ENCODE measurements at places on chromosomes 2 and 18.
A peak's percentile ranks its signal among the peaks of the same experiment; 100 is the strongest.

GRCh38 chr2:100976645-100977391 lies 25.3 kb upstream of the RPL31 start:
- DNase-seq, result no peak

DNA sequence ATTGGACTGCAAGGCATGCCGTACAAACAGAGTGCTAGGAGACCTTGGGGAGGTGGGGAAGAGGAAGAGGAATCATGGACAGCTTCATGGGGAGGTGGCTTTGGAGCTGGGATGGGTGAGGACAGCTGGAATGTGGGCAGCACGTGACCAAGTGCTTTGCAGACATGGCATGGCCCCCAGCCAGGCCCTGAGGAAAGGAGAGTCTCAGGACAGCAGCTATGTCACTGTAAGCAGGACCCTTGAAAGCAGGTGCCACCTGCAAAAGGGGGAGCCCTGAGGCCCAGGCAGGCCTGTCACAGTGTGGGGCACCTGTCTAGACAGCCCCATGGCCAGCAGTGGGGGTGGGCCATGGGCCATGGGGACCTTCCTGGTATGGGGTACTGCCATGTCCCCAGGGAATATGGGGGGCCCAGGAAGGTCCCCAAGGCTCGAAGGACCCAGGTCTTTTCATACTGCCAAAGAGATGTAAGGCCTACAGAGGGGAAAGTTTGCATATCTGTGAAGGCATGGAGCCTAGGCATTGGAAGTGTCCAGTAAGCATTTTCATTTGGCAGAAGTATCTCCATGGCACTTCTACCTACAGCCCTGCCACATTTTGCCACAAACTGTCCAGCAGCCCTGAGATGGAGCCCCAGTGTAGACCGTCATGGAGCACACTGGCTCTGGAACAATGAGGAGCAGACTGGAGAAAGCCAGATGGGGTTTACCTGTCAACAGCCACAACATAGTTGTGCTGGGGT lies 9.9 kb downstream of the PAX8 start:
- no peak for DNase-seq

DNA sequence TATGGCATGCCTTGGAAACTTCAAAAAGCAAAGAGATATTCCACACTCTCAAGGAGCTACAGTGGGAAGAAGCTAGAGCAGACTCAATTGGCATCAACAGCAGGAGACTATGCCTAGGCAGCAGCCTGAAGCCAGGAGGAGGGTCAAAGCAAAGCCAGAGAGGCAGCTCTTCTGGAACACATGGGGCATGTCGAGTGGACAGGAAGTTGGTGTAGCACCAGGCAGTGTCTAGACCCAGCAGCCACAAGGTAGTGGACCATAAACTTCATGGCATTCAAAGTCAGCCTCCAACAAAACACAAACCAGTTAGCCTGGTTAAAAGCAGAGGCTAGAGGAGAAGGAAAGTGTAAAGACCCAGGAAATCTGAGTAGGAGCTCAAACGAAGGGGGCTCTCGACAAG lies 311.2 kb upstream of the PKDCC start:
- DNase-seq, result no peak

- DNase-seq, result no peak
Measured at GRCh38 chr2:111143843-111144198, 23.1 kb downstream of the BCL2L11 start.

GRCh38 chr2:123468071-123468470 lies 557.0 kb upstream of the CNTNAP5 start:
- no peak for DNase-seq

DNA sequence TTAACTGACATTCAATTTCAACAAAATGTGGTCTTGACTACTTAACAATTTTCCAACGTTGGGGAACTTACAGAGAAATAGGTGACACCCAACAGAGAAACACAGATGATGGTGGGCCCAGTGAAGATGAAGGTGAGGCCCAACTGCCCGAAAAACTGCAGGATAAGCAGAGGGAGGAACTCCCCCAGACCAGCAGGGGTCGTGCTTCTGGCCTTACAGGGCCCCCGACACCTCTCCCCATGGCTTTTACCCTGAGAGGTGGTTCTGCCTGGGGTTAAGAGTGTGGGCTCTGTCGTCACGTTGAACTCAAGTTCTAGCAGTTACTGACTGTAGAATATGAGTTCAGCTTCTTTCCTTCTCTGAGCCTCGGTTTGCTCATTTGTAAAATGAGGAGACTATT lies 119.5 kb upstream of the SMIM21 start:
- no peak for DNase-seq

DNA sequence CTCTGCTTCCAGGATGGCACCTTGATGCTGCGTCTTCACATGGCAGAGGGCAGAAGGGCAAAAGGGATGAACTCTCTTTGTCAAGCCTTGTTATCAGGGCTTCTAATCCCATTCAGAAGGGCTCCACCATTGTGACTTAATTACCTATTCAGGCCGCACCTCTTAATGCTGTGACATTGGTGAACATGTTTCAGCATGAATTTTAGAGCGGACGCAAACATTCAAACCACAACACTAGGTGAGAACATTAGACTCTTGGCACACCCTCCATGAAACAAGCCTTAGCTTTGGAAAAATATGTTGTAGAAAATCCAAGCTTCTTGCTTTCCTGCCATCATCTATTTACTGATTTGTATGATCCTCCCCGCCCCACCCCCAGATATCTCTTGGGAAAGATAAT lies 17.9 kb downstream of the DAW1 start:
- no peak for DNase-seq

DNA sequence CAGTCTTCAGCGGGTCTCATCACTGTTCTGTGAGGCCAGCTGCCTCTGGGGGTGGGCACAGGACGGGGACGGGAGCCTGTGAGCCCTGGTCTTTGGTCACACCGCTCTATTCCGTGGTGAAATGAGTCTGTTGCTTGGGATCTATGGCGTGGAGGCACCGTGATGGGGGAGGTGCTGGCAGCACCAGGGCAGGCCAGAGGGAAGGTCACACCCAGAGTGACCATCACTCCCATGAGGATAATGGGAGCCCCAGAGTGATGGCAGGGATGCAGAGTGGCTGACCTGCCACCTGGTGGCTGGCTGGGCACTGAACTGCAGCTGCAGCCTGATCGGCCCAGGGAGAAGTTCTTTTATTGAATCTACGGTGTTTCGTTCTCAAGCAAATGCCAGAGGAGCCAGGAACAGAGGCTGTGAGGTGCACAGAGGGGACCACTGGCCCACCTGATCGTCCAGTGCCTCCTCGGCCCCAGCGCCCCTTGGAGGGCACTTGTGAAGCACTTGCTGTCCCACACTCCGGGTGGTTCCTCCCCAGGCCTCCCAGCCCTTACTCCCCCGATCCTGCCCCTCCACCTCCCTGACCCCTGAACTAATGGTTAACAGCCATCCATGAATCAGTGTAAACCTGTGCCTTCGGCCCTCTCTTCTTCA lies 17.9 kb downstream of the KCNIP3 start:
- DNase-seq, result no peak

- no peak for DNase-seq
Measured at GRCh38 chr2:204470178-204470620, 75.1 kb upstream of the PARD3B start.

DNA sequence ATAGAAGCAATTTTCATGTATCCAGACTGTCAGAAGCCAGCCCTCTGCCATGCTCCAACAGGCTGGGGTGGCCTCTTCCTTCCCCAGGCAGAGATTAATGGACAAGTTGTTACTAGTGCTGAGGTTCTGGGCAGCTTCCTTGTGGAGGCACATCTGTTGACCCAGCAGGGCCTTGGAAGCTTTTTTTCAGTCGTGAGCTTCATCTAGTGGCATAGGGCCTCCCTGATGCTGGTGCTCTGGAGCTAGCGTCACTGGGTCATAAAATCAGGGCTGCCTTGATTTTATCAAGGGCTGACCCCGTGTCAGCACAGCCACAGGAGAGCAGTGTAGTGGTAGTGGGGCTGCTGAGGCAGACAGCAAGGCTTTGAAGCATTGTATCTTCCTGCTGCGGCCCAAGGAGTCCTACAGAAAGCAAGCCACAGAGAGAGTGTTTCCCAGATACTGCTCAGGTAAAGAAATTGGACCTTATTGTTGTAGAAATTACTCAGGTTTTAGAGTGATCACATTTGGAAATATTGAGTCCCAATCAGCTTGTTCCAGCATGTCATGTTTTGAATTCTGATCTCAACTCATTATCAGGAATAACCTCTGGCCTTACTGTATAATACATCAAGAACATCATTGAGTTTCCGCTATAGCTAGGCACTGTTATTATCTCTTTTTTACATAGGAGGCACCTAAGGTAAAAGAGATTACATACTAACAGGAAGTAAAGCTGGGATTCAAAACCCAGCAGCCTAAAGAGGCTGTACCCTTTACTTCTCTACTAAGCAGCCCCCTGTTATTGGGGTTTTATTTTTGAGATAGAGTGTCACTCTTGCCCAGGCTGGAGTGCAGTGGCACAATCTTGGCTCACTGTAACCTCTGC lies 92.3 kb upstream of the ALPP start:
- DNase-seq, result no peak

DNA sequence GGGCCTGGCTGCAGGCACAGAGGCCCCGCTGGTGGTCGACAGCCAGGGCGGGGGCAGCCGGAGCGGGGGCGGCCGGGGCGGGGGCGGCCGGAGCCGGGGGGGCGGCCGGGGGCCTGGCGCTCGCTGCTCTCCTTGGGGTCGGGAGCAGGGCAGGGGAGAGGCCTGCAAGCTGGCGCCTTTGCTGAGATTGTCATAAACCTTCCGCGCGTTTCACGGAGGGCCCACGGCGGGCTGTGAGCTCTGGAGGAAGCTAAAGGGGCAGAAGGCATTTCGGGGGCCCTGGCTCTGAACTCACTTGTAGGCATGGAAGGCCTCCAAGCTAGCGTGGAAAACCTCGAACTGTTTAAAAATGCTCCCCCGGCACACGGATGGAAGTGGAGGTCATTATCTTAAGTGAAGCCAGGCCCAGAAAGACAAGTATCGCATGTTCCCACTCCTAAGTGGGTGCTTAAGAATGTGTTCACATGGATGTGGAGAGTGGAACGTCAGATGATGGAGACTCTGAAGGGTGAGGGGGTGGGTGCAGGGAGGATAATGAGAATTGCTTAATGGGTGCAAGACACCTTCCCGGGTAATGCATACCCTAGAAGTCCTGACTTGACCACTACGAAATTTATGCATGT lies 629 bp downstream of the PRELID3A start:
- DNase-seq, result no peak

- no peak for DNase-seq
Measured at GRCh38 chr2:170694316-170694715, 20.8 kb upstream of the SP5 start.

DNA sequence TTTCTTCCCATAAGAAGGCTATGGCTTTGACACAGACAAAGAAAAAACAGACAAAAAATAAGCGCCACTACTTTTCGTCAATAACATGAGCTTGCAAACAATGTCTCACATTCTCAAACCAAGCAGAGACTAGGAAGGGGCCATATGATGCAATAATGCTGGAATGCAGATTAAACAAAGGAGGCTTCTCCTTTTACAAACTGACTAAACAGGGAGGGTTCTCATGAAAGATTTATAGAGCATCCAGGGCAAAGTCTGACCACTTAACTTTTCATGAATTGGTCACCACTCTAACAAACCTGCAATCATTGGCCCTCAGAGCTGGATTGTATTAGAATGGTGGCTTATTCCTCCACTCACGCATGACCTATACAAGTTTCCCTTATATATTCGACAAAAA lies 663.3 kb upstream of the CHAC2 start:
- no peak for DNase-seq

GRCh38 chr2:130336877-130337734 lies 5.6 kb upstream of the IMP4 start:
- DNase-seq, result peak; percentile 90

GRCh38 chr18:29644276-29644675 lies 1398.3 kb downstream of the DSC3 start:
- DNase-seq, result no peak

DNA sequence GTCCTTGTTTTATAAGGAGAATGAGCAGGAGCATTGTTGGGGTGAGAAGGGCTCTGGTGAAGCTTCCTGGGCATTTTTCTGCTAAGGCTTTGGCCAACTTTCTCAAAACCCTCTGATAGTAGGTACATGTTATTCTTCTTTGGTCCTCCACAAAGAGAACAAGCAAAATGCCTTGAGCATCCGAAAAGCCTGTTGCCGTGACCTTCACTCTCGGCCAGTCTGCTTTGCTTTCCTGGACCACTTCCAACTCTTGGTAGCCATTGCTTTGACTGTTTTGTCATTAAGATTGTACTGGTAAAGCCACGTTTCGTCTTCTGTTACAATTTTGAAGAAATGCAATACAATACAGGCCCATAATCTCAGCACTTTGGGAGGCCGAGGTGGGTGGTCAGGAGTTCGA lies 27.4 kb upstream of the ALLC start:
- DNase-seq, result no peak

- no peak for DNase-seq
Measured at GRCh38 chr2:75728614-75729419, 18.1 kb upstream of the GCFC2 start.

Data from dermis microvascular lymphatic vessel endothelial cell (primary cell).